NCI-H2171 treated with DMSO at 0.1 percent for 48 hours (cell line): ENCODE measurements at places on chromosomes 2 and 18.
A peak's percentile ranks its signal among the peaks of the same experiment; 100 is the strongest.

- DNase-seq: no peak
These were observed 10.8 kb upstream of the MAPRE2 start for GRCh38 chr18:35030277-35030989.

- DNase-seq: no peak
These were observed 379.7 kb downstream of the ARL6IP6 start for GRCh38 chr2:153098073-153098472.

GRCh38 chr2:112693596-112693995 is 27.2 kb upstream of the NT5DC4 start:
- DNase-seq: no peak

GRCh38 chr18:28039691-28040090 is 137.2 kb downstream of the CDH2 start:
- DNase-seq: no peak

- peak; percentile 37 for DNase-seq
These were observed 941.1 kb upstream of the FANCL start for GRCh38 chr2:59182249-59182648.

DNA sequence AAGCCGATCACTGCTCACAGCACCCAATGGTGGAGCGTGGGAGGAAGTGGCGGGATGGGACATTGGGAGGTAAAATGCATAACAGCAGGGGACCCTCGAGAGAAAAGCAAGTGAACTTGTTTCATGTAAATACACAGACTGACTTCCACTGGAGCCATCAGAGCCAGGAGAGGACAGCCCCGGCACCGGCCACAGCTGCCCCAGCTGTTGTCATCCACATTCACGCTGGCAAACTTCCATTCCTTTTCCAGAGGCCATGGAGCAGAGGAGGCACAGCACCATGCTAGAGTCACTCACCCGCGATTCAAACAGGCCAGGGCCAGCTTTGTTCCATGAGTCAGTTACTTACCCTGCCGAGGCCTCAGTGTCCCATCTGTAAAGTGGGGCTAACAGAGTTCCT is 610.9 kb upstream of the SALL3 start:
- no peak for DNase-seq

- peak; percentile 79 for DNase-seq
These were observed 172.9 kb downstream of the CMPK2 start for GRCh38 chr2:6692819-6693218.

DNA sequence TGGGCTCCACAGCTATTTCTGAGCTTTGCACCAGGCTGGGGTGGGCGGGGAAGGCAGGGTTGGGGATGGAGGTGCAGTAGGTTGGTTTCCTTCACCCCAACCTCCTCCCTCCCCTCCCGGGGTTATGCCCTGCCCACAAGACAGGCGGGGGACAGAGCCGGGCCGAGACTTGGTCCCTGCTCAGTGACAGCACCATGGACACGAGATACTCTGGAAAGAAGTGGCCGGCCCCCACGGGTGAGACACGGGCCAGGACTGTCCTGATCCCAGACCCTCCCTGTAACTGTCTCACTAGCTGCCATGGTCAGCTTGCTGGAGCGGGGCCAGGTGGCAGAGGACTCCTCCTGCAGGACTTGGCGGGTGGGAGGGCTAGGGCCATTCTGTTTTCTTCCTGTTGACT is 59.7 kb downstream of the DYSF start:
- DNase-seq: no peak

DNA sequence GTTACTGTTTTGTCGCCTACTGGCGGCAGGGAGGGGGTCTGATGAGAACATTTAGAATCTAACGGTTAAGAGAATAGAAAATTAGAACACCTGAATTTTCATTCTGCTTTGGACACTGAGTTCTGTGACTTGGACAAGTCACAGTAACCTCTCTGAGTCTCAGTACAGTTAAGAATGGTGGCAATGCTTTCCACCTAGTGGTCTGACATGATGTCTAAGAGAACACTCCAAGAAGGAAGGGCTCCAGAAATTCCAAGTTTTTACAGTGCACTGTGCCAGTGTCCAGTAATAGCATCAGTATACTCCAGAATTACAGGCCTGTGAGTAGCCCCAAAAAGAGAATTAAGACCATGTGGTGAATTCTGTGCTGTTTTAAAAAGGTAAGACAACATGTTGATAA is 174.1 kb upstream of the ZFP36L2 start:
- no peak for DNase-seq

DNA sequence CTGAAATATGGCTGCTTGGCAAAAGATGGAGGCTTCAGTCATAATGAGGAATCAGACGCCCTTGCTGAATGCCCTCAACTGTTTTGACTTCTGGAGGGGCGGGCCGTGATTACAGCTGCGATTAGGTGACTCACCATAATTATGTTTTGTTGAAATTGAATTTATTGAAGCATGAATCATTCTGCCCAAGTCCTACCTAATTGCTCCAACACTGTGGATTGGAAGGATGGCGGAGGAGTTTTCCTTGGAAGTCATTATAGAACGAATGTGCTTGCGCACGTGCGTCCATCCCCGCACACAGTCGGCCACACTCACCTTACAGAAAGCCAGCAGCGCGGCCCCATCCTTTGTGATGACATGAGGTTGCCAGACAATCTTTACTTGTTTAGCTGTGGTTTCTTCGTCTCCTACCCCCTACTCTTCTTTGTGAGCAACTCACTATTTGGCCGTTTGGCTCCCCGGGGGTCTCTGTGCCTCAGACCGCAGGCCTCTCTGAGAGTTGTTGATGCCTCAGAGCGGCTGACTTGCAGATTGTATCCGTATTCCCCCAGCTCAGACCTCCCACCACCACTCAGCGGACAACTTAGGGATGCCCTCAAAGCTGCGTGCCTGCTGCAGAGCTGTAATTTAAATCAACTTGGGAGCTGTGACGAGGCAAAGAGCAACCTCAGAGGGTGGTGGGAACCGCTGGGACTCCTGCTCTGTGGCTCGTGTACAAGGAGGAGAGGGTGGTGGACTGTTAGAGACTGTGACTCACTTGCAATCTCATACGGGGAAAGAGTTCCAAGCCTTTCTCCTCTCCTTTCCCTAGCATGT is 513.4 kb downstream of the TNS1 start:
- DNase-seq: peak; percentile 56

DNA sequence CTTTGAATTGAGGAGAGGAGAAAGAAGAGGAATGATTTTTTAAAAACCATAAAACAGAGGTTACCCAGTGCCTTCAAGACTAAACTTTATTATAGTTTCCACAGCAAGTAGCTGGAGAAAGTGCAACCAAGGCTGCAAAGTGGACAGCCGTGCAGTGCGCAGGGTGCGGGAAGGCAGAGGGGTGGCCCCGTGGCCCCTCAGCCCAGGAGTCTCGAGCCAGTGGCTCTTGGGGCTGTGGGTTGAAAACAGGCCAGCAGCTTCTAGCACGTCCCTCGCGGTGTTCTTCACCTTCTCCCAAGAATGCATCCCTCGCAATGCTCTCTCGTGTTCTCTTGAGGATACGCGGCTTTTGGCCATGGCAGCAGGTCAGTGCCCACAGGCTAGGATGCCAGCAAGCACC is 28.5 kb upstream of the ALKAL2 start:
- no peak for DNase-seq

DNA sequence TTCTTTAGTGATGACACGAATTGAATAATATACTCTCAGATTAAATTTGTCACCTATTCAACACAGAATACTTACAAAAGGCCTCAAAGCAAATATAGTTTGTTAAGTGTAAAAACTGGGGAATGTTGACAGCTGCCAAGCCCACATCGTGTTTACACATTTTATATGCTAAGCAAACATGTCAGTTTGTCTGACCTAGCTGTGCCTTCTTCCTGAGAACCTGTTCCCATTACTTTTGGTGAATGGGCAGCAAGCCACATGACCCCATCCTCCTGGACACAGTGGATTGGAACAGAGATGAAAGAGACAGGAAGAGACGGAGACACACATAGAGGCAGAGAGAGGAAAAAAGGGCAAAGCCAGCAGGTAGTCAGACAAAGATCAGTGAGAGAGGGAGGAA is 22.9 kb upstream of the CUL3 start:
- DNase-seq: no peak

GRCh38 chr2:151844211-151844896 is 16.1 kb upstream of the ARL5A start:
- no peak for DNase-seq

GRCh38 chr18:63741769-63742168 is 33.4 kb upstream of the SERPINB7 start:
- DNase-seq: no peak

GRCh38 chr2:98519851-98520250 is 75.2 kb downstream of the INPP4A start:
- no peak for DNase-seq

GRCh38 chr2:17620841-17621240 is 80.3 kb downstream of the VSNL1 start:
- DNase-seq: no peak

GRCh38 chr2:58539973-58540372 is 298.8 kb upstream of the FANCL start:
- DNase-seq: peak; percentile 79

DNA sequence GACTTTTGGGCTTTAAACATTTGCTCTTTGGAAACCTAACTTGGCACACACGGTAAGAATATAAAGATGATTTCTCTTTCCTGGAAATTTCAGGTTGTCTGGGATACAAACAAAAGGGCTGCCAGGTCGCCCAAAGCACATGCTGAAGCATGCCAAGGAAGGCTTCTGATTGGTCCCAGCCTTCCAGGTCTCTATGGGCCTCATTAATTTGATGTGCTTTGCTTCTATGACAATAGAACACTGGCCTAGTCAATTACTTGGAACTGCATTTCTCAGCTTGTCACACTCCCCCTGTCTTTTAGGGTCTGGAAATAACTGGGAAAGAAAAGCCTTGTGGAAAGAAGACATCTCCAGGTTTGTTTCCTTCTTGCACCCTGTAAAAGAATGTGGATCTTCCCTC is 228.9 kb downstream of the ADCYAP1 start:
- DNase-seq: peak; percentile 46

DNA sequence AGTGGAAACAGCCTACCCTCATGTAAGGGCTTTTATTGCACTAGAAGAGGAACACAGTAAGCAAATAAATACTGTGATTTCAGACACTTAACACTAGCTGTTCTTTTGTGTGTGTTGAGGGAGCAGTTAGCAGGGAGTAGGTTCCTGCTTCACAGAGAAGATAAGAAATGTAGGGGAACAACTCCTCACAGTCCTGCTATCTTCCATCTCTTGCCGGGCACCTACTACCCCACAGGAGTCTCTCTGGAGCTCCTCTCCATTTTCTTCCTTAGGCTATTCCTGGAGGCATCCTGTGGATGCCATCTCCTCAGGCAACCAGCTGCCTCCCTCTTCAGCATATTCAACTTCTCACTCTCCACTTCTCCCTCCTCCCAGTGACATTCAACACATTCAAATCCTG is 145.0 kb downstream of the SRBD1 start:
- DNase-seq: no peak

DNA sequence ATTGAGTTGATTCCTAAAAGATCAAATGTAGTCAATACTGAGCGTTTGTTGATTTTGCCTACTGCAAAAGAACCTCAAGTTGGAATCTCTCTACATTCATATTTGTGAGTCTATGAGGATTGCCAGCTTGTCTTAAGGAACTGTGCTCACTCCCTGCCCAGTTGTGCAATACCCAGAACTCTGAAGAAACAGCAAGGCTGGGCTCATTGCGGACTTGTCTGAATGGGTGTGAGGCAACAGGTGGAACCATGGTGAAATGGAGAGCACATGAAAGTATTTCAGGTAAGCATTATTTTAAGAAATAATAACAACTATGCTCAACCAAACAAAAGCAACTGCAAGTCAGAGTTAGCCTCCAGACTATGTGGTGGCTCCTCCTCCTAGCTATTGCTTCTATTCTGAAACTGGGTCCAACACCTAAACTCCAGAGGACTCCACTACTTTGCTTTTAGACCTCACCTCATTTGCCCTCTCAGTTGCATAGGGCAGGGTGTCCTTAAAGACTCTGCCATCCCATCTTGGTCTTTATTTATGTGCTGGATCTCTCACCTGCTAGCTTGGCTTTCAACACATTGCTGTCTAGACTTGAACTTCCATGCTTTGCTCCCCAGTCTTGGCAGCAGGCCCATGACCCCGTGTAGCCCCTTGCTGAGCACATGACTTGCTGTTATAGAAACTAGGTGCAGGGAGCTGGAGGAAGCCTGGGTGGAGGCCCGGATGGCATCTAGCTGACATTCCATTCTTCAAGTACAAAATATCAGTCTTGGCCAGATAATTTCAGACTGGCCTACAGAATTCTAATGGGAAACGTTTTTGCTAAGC is 94.8 kb upstream of the ARL5A start:
- peak; percentile 59 for DNase-seq

GRCh38 chr2:167183931-167184330 is 295.7 kb downstream of the XIRP2 start:
- DNase-seq: peak; percentile 66
